Karpas-422 (cell line): ENCODE measurements at places on chromosomes 13 and 19. TPM values are rescaled to one million over a fixed set of nuclear protein-coding genes. Genes with fewer than 3 reads are reported as not detected.

DNA sequence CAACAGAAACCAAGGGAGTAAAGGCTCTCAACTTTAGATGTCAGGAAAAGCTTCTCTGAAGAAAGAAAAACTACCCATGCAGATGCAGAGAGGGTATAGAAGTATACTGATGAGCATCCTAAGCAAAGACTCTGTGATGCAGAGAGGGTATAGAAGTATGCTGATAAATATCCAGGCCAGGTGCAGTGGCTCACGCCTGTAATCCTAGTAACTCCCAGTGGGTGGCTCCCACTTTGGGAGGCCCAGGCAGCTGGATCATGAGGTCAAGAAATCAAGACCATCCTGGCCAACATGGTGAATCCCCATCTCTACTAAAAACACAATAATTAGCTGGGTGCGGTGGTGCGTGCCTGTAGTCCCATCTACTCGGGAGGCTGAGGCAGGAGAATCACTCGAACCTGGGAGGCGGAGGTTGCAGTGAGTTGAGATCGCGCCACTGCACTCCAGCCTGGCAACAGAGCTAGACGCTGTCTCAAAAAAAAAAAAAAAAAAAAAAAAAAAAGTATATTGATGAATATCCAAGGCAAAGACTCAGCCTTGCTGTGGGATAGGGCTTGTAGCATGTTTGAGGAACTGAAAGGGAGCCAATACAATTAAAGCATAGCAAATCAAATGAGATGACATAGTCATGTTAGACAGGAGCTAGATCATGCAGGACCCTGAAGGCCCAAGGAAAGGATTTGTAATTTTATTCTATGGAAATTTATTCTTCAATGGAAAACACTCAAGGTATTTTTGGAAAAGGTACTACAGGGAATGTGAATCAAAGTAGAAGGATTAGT lies 14.9 kb downstream of the UBL3 start:
- H3K27ac ChIP-seq: no peak overlapping the region
- H3K4me1 ChIP-seq: no peaks in the 10 kb centered on the region
- H3K36me3 ChIP-seq: no peaks in the 10 kb centered on the region
- DNase-seq: no peak
- H3K4me3 ChIP-seq: no peak overlapping the region

DNA sequence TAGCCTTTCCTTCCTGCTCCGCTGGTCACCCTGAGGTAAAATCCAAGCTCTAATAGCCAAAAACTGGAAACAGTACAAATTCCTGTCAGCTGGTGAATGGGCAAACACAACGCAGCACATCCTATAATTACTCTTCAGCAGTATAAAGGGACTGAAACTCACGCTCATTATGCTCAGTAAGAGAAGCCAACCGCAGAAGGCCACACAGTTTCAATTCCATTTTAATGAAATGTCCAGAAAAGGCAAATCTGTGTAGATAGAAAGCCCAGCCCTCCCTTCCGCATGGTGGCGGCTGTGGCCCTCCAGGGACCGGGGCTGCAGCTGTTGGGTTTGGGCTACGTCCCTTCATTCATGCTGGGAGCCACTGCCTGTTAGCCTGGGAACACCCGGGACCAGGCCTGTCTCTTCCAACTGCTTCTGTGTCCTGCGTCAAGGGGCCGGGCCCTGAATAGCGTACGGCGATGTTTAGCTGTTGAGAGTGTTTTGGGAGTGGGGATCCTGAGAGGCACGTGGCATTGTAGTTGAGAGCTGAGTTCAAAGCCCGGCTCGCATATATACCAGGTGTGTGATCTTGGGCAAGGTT lies 23.5 kb downstream of the NKPD1 start:
- H3K4me1 ChIP-seq: peaks cover 55% of the 10 kb centered on the region
- no peaks in the 10 kb centered on the region for H3K27me3 ChIP-seq
- peak overlapping the region; percentile 88 for H3K27ac ChIP-seq
- H3K4me3 ChIP-seq: peak overlapping the region; percentile 51

Gene ZNF708
- 17.9 and 60.8 TPM in 2 replicates for total RNA-seq

DNA sequence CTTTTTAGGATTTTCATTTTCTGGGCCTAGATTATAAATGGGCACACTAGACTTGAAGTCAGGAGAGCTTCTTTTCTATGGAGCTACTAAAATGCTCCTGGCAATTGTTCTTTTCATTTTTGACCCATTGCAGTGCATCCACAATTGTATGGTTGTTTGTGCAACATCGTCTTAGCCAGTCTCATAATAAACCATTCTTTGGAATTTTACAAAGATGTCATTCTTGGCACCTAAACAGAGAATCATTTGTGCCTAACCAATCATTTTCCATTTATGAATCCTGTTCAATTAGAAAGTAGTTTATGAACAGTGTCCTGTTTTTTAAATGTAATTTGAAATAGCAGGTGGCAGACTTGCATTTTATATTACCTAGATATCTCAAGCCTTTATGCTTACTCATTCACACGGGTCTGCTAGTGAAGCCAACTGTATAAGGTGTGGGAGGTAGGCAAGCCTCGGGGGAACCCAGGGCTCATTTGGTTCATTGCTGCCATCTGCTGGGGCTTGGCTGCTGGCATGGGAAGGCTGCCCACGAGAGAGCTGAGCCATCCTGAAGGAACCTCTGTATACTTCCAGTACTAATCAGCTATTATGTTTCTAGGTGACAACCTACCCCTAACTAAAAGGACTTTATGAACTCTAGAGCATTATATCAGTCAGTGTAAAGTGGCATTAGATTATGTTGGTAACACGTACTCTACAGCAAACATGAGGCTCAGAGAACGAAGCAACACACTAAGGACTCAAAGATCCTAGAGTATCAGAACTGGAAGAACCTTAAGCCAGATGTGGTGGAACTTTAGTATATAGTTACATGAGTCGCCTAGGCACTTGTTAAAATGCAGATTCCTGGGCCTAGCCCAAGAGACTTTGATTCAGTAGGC lies 60.0 kb downstream of the TPT1 start:
- H3K27me3 ChIP-seq: no peaks in the 10 kb centered on the region
- no peak overlapping the region for H3K4me3 ChIP-seq
- peaks cover 41% of the 10 kb centered on the region for H3K4me1 ChIP-seq
- H3K27ac ChIP-seq: peak overlapping the region; percentile 86
- DNase-seq: peak; percentile 91

- H3K27me3 ChIP-seq: no peaks in the 10 kb centered on the region
- no peak for DNase-seq
- no peaks in the 10 kb centered on the region for H3K36me3 ChIP-seq
- H3K4me1 ChIP-seq: peaks cover 2% of the 10 kb centered on the region
These were observed 5.8 kb upstream of the FRY start for GRCh38 chr13:32025730-32026129.

- H3K4me3 ChIP-seq: no peak overlapping the region
- H3K4me1 ChIP-seq: peaks cover 4% of the 10 kb centered on the region
- H3K27me3 ChIP-seq: no peaks in the 10 kb centered on the region
- no peak for DNase-seq
- H3K36me3 ChIP-seq: no peaks in the 10 kb centered on the region
These were observed 12.4 kb upstream of the TINCR start for GRCh38 chr19:5580161-5580571.

Gene PLIN5
- not detected in 2 replicates for total RNA-seq

GRCh38 chr19:24078680-24079079 lies 8.3 kb upstream of the ZNF254 start:
- no peak for DNase-seq
- H3K4me3 ChIP-seq: no peak overlapping the region
- H3K36me3 ChIP-seq: peaks cover 12% of the 10 kb centered on the region

Gene SAFB2
- total RNA-seq: 40.3 and 52.7 TPM in 2 replicates

Gene LPAR6
- not detected in 2 replicates for total RNA-seq

Gene GPC5
- total RNA-seq: not detected in 2 replicates

GRCh38 chr19:54434873-54435214 lies 14.2 kb upstream of the LENG8 start:
- no peak for DNase-seq
- H3K27ac ChIP-seq: no peak overlapping the region
- H3K27me3 ChIP-seq: no peaks in the 10 kb centered on the region
- no peak overlapping the region for H3K4me3 ChIP-seq
- H3K4me1 ChIP-seq: no peaks in the 10 kb centered on the region

- no peak overlapping the region for H3K27ac ChIP-seq
- H3K4me3 ChIP-seq: no peak overlapping the region
- H3K36me3 ChIP-seq: no peaks in the 10 kb centered on the region; the same call in 1 of the 2 replicates
These were observed 5.1 kb downstream of the HDGFL2 start for GRCh38 chr19:4477034-4477801.

DNA sequence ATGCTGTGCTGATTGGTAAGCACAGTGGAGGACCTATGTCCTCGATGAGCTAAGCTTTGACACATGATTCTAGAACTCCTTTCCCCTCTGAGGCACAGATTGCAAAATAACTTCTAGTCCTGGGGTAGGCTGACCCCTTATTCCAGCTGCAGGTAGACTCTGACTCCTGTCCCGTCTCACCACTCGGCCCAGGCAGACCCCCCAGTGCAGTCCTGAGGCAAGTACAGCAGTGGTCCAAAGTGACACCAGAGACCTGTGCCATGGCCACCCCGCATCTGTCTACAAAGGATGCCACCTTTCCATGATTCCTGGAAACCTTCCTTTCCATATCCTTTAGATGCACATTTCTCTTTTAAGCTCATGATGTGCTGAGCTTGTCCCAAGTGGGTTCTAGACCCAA lies 482.5 kb downstream of the ZNF536 start:
- H3K4me1 ChIP-seq: no peaks in the 10 kb centered on the region
- no peak overlapping the region for H3K27ac ChIP-seq
- no peaks in the 10 kb centered on the region for H3K36me3 ChIP-seq
- no peak overlapping the region for H3K4me3 ChIP-seq
- H3K27me3 ChIP-seq: no peaks in the 10 kb centered on the region

DNA sequence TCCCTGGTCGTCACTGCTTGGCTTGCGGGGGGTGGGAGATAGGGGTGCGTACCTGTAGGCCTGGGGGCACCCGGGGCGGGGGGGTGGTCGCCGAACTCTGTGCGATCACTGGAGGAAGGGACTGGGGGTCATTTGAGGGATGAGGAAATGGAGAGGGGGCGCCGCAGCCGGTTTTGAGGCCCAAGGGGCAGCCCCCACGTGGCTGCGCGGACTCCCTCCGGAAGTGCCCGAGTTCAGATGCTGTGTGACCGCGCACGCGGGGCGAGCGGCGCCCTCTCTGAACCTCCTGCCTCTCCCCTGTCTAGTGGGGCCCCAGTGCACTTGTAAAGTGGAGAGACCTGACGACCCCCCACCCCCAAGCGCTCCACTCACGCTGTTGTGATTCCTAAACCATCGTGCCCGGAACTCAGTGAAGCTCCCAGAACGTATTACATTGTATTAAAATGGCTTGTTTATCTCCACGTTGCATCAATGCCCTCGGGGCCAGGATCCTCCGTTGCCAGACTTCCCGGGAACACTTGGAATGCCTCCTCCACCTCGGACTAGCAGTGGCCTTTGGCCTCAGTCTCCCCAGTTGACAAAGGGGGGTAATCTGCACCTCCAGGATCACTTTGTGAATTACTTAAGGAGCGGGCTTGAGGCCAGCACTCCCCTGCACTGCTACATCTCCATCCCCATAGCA lies 3.0 kb upstream of the NANOS3 start:
- DNase-seq: no peak
- no peak overlapping the region for H3K4me3 ChIP-seq
- no peak overlapping the region for H3K27ac ChIP-seq
- no peaks in the 10 kb centered on the region for H3K27me3 ChIP-seq
- no peaks in the 10 kb centered on the region for H3K36me3 ChIP-seq

Gene ZNF791
- 14.4 and 21.4 TPM in 2 replicates for total RNA-seq

DNA sequence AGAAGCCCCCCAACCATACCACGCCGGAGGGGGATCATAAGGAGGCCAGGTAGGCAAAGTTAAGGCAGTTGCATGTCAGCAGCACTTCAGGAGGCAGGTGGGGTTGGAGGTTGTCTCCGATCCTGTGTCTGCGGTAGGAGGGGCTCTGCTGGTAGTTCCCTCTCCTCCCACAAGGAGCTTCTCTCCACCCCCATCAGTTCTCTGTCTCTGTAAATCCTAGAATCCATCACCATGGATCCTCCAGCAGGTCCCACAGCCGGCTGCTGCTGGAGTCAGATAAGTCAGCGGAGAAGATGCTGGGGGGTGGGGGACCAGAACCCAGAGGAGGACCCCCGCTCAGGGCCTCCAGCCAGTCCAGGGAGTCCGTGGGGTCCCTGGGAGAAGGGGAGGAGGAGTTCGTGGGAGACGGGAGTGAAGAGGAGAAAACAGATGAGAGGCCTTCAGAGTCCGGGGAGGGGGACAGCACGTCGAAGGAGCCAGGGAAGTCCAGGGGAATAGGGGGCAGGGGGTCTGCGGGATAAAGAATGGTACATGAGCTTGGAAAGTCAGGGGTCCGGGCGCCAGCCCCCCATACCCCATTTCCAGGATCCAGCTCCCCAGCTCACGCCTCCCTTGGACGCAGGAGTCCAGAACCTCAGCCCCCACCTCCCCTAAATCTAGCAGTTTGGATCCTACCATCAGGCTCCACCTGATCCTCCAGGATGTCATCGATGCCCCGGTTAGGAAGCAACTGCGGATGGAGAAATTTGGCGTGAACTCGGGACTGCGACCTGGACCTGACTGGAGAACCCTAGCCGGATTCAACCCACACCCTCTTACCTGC lies 6.3 kb downstream of the MAMSTR start:
- no peaks in the 10 kb centered on the region for H3K27me3 ChIP-seq
- no peak for DNase-seq
- peaks cover 21% of the 10 kb centered on the region for H3K4me1 ChIP-seq
- no peak overlapping the region for H3K27ac ChIP-seq
- H3K4me3 ChIP-seq: peak overlapping the region; percentile 77

Gene CCDC70
- not detected in 2 replicates for total RNA-seq

- no peaks in the 10 kb centered on the region for H3K27me3 ChIP-seq
- DNase-seq: peak; percentile 92
- no peak overlapping the region; the same call in 1 of the 2 replicates for H3K4me3 ChIP-seq
- H3K4me1 ChIP-seq: peaks cover 13% of the 10 kb centered on the region
- peak overlapping the region; percentile 62 for H3K27ac ChIP-seq
These were observed 72.8 kb upstream of the PCDH8 start for GRCh38 chr13:52921194-52921593.

- DNase-seq: no peak
- no peak overlapping the region for H3K4me3 ChIP-seq
- no peak overlapping the region for H3K27ac ChIP-seq
These were observed 1812.2 kb downstream of the PCDH9 start for GRCh38 chr13:65417953-65418352.

- no peak overlapping the region for H3K27ac ChIP-seq
- no peaks in the 10 kb centered on the region for H3K36me3 ChIP-seq
- H3K27me3 ChIP-seq: no peaks in the 10 kb centered on the region
- H3K4me1 ChIP-seq: no peaks in the 10 kb centered on the region
- no peak overlapping the region for H3K4me3 ChIP-seq
These were observed 1.0 kb downstream of the LGI4 start for GRCh38 chr19:35133826-35134225.

Gene SERP2
- total RNA-seq: not detected in 2 replicates

- H3K36me3 ChIP-seq: no peaks in the 10 kb centered on the region
- H3K27ac ChIP-seq: no peak within 1 kb of the TSS
- H3K4me3 ChIP-seq: no peak within 1 kb of the TSS
These were observed at the start of gene KLC3 for GRCh38 chr19:45340232-45340898. KLC3 (plus strand) TSS chr19:45340750; CDS start chr19:45345542, 4,792 bp downstream.

DNA sequence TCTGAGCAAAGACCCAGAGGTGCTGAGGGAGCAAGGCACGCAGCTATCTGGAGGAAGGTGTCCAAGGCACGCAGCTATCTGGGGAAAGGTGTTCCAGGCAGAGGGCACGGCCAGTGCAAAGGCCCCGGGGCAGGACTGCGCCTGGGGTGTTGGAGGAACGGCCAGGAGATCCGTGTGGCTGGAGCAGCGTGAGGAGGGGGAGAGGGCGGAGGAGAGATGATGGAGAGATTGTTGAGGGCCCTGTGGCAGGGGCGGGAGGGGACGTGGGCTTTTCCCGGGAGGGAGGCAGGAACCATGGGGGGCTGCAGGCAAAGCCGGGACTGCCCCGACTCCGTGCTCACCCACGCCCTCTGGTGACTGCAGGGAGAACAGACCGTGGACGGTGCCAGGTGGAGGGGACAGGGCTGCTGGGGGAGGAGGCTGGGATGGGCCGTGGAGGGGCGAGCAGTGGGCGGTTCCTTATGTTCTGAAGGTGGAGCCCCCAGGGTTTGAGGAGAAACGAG lies 13.3 kb upstream of the MISP start:
- peak; percentile 80 for DNase-seq
- H3K27me3 ChIP-seq: no peaks in the 10 kb centered on the region
- H3K4me3 ChIP-seq: no peak overlapping the region
- H3K27ac ChIP-seq: no peak overlapping the region
- no peaks in the 10 kb centered on the region for H3K36me3 ChIP-seq
